ENCODE measurements at places on chromosomes 4 and X. TPM values are rescaled to one million over a fixed set of nuclear protein-coding genes. Genes with fewer than 3 reads are reported as not detected.
A peak's percentile ranks its signal among the peaks of the same experiment; 100 is the strongest.

DNA sequence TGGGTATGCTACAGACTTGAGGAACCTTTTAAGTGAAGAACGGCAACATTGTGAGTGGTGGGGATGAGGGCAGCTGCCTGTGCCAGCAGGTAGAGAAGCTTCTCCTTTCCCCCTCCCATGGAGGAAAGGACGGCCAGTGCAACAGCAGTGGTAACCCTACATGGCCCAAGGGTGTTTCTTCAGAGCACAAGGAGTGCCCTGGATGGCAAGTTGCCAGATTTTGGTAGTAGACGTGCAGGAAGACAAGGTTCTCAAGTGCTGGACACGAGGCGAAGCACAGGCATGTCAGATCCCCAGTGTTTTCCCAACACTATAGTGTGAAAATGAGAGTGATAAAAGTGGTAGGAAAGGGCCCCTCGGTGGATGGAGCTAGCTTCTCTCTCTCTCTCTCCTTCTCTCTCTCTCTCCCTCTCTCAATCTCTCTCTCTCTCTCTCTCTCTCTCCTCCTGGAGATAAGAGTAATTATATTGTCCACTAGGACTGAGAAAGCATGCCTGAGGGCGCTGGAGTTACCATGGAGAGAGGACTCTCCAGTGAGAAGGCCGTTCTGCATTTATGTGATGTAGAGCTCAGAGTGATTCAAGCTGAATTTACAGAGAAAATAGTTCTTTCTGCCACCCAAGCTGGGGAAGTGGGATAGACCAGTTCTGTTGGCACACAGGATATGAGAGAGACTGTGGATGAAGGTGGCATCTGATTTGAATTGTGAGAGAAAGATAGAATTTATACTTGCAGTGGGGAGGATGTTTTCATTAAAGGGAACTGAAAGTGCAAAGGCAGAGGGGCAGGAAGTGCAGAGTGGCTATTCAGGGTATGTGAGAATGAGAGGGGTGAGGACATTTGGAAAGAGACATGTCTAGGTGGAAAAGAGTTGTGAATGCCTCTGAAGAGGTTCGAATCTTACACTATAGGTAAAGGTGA lies 25.7 kb upstream of the TRPC3 start:
- no peak for DNase-seq

GRCh38 chrX:13487731-13488505 lies 81.5 kb upstream of the EGFL6 start:
- no peak for DNase-seq

DNA sequence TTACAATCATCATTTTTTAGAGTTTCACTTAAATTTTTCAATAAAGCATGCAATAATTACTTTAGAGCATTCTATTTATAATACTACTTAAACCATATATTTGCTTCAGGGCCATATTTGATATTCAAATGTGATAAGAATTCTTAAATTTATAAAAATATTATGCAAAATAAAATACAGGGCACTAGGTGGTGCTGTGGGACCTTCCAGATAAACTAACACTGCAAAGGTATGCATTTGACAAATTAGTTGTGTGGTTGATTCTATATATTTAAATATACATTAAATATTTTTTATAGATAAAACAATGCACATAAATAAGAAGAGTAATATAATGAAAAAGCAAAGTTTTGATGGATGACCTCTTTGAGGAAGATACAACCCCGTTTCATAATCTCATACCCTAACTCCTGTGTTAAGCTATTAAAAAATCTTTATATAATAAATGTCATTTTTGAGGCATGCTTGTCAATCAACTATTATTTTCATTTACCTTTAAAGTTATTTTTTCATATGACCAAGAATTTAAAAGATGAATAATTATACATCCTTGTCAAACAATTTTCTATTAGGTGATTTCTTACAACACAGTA lies 128.4 kb downstream of the REELD1 start:
- no peak for DNase-seq

DNA sequence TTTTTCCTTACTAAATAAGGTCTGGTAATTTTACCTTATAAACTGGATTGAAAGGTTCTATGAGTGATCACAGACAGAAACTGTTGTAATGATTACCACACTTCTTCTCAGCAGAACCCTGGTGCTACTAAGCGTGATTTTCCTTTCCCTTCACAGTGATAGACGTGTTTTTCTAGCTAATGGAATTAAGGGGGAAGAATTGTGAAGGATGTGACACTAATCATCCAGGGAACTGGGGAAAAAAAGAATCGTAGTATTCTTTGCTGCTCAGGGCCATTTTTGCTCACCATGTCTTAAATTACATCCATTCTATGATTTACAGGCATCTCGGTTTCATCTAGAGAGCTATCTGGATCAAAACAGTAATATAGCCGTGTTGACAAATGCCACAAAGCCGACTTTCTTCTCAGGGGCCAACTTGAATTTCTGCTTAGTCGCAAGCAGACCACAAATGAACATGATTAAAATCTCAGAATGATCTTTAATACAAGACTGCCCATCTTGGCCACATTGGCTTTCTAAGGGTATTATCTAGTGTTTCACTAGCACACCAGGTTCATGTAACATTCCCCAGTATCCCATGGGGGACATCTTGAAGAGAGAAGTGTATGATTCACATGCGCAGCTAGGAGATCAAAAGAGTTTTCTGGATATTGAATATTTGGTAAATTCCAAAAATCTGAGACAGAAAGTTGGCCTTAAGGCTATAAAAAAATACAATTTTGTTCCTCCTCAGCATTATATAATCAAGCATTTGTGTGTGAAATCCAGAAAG lies 154.0 kb downstream of the UGT8 start:
- no peak for DNase-seq

DNA sequence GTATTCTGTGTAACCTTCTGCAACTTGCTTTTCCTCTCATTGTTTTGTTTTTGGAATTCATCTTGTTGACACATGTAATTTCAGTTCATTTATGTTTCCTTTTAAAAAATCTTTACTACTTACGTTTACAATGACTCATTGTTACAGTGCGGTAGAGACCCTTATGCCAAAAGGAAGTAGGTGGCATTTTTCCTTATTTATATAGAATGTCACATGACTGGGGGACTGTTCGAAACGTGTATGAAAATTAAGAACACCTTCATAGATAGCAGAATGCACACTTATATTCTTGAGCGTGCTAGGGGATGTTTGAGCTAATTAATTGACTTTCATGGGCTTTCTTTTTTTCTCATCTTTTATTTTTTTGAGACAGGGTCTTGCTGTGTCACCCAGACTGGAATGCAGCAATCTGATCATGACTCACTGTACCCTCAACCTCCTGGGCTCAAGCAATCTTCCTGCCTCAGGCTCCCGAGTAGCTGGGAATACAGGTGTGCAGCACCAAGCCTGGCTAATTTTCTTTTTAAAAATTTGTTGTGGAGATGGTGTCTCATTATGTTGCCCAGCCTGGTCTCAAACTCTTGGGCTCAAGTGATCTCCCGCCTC lies 7.3 kb downstream of the REPS2 start:
- no peak for DNase-seq

GRCh38 chr4:86033171-86033570 lies 326.7 kb downstream of the MAPK10 start:
- peak; percentile 83 for DNase-seq

DNA sequence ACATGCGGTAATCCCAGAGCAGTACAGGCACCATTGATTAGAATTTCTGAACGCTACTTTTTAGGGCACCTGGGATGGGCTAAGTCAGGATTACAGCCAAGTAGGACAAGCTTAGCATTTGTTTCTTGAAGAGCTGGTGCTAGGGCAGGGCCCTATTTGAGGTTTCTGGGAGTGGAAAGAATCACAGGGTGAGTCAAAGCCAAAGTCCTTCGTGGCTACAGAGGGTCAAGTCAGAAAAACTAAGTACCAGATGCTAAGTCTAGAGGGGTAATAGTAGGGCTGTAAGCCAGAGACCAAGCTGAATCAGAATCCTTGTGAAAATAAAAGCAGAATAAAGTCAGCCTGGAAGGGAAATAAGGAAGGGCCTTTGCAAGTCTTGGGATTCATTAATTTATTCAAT lies 448.6 kb downstream of the ZIC3 start:
- DNase-seq: no peak

GRCh38 chr4:46387956-46388355 lies 2.0 kb downstream of the GABRA2 start:
- no peak for DNase-seq

DNA sequence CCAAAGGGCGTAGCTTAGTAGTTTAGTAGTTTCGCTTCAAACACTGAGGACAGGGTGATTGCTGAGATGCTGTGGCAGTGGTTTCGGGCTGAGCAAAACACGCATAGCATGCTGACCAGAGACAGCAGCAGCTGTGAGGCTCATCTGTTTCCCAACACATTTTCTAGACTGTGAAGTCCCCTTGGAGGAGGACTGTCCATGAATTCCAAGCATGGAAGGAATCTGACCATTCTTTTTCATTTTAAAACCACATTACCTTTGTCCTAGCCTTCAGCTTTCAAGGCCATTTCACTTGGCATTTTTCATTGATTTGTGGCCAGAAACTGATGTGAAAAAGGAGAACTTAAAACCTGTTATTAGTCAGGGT lies 240.9 kb downstream of the PALLD start:
- no peak for DNase-seq

DNA sequence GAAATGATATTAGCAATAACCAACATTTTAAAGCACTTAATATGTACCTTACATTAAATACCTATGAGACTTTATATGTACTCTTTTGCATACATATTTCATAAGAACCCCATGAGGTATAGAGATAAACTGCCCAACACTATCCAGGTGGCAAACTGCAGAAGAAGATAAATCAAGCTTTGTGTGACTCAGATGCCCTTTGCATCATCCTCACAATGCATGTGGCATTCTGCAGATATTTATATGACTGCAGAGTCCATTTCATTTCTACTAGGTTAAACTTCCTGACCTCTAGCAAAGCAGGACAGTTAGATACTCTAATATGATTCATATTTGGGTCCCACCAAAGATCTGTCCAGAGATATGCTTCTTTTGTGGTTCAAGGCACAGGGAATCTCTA lies 85.6 kb upstream of the RASGEF1B start:
- DNase-seq: no peak

- DNase-seq: no peak
Observed at GRCh38 chr4:15376145-15376544, 51.7 kb upstream of the C1QTNF7 start.

DNA sequence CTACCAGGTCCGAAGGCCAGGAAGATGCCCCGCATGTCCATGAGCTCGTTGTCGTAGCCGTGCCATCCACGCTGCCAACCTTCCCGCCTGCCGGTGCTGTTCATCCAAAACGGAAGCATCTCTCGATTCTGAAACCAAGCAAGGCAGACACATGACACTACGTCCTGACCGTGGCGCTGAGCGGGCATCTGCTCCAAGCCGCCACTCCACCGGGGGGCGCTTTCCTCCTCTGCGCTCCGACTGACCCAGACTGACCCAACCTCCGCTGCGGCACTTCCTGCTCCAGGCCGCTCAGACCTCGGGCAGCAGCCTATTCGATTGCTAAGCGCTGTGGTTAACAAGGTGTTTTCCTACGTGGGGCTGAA lies 120.5 kb downstream of the ENPP6 start:
- peak; percentile 94 for DNase-seq

GRCh38 chrX:2673611-2674010 lies 17.5 kb upstream of the CD99 start:
- DNase-seq: peak; percentile 32

GRCh38 chrX:55867708-55868107 lies 150.2 kb downstream of the RRAGB start:
- DNase-seq: no peak

DNA sequence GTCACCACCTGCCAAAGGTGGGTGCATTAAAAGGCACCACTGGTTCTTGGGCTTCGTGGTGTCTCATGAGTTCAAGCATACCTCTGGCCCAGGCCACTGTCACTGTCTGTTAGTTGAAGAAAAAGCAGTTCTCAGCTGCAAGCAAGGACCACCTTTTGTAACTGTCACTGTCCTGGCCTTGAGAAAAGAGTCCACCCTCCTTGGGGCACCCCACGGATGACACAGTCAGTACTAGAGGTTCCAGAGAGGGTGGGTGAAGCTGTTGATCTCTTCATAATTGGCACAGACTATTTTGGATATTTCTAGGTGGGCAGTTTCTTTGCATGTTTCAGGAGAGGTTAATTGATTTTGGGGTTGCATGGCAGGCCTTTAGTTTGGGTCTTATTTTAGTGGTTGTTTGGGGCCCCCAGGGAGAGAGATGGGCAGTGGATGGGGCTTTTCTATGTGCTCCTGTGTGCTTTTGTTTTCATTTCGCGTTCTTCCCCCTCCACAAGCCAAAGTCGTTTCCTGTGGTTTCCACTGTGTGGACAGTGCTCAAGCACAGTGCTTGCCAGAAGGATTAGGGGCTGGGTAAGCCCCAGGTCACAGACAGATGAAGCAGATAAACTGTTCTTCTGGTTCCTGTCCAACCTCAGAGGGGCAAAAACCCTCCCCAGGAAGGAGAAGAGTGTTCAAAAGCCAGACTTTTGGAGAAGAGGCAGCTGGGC lies 156.2 kb upstream of the PPP1R2C start:
- no peak for DNase-seq

DNA sequence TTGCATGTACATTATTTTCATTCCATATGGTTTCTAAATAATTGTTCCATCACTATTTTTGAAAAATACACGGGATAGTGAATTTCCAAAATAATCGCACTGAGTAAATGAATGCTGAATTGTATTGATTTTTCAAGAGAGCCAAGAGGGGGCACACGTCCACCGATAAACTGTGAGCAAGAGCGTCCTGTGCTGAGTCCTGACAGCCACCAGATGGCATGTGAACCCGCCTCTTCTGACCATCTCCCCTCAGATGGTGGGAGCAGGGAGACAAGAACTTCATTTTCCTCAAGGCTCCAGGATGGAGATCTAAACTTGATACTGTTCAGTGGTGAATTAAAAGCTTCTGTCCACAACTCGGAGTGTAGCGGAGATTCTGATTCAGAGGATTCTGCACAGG lies 30.6 kb upstream of the IL9R start:
- DNase-seq: no peak

DNA sequence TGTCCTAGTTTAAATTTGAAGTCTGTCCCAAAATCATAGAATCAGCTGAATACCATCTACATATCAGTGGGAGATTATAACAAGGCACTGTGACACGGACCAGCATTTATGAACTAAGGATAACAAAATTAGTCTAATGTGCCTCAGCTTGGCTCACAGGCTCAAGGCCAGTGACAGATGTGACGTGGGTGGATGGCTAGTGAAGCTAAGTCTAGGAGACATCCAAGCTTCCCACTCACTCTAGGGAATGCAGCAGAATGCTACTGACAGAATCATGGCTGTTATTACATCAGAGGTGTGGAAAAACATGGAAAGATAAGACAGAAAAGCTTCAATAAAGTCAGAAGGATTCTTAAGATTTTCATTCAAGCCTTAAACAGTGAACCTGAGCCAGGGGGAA lies 329.9 kb downstream of the NAF1 start:
- no peak for DNase-seq

Gene LUZP4
- total RNA-seq: not detected

Gene EIF1AX
- total RNA-seq: 126 TPM

Gene SHROOM4
- total RNA-seq: 11.5 TPM

Gene MAMLD1
- total RNA-seq: 12.8 TPM

Gene TBC1D14
- total RNA-seq: 30.5 TPM

Gene GAGE1
- not detected for total RNA-seq

Gene MAGED1
- total RNA-seq: 103 TPM

Gene AMBN
- total RNA-seq: not detected

Gene FAAH2
- total RNA-seq: 0.29 TPM

Gene CYSLTR1
- total RNA-seq: 7.9 TPM

Gene NPY1R
- total RNA-seq: 147 TPM

Gene GUCY1A1
- 88.1 TPM for total RNA-seq
